ENCODE measurements at places on chromosomes 11 and 22. TPM values are rescaled to one million over a fixed set of nuclear protein-coding genes. Genes with fewer than 3 reads are reported as not detected.

DNA sequence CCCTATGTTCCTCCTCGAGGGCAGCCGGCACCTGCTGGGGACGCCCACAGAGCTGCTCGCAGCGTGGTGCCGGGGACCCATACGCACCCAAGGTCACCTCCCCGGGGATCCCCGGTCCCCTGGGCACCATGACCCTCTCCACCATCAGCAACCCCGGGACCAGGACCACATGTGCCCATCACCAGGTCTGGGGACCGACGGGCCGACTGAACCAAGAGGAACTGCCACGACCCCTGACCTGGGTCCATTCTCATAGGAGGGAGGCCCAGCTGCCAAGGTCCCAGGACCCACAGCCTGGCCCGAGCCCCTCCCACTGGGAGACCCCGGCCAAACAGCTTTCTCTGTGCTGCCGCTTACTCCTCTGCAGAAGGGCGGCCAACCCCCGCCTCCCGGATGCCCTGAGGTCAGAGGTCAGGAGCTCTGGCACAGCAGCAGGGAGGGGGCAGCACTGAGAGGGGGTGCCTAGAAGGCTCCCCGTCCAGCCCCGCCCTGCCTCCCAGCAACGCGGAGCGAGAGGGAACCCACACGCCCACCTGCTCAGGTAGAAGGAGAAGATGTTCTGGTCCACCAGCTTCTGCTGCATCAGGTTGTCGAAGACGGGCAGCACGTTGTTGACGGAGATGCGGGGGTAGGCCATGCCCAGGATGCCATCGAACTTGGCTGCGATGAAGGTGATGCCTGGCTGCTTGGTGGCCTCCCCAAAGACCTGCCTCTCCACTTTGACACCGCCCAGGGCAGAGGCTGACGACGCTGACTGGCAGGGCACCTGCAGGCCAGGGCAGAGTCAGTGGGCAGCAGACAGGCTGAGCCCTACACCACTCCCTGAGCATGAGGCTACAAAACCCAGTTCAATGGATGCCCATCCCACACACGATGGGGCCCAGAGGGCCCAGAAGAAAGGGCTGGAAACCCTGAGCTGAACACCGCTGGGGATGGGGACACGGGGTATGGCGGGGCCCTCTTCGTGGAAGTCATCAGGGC, 6.6 kb downstream of the CTSD start:
- H3K4me1 ChIP-seq: no peaks in the 10 kb centered on the region
- DNase-seq: no peak
- H3K27ac ChIP-seq: no peak overlapping the region
- no peak overlapping the region for H3K4me3 ChIP-seq
- H3K27me3 ChIP-seq: no peaks in the 10 kb centered on the region

DNA sequence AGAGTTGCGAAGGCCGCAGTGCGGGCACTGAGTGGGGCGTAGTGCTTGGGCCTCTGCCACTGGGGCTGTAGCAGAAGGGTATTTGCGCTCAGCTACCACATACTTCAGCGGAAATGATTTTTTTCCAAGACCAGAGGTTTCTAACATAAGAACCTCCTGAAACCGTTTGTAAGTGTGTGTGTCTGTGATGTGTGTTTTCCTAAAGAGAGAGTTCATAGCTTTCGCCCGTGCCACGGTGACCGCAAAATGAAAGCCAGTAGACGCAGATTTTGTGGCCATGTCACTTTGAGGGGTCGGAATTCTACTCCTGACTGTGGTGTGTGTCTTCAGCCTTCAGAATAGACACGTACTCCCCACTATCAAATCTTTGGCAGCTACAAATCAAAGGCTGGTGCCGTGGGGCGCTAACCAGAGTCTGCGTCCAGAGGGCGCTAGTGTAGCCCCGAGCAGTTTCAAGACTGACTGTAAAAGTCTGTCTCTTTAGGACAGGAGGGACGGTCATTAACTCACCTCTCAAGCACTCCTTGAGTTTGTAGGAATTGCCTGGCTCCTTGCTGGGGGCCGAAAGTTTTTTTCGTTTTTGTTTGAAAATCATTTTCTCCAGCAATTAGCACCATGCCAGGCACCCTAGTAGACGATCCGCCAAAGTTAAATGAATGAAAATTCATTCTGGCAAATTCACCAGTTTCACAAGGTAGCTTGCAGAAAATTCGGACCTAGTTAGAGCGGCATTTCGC, 2.5 kb upstream of the CALCA start:
- peaks cover 51% of the 10 kb centered on the region for H3K27me3 ChIP-seq
- peak; percentile 85 for DNase-seq
- H3K27ac ChIP-seq: no peak overlapping the region
- H3K36me3 ChIP-seq: no peaks in the 10 kb centered on the region
- H3K4me1 ChIP-seq: peaks cover 11% of the 10 kb centered on the region

GRCh38 chr22:17999851-18000250, 24.5 kb downstream of the MICAL3 start:
- H3K27me3 ChIP-seq: no peaks in the 10 kb centered on the region
- H3K36me3 ChIP-seq: no peaks in the 10 kb centered on the region
- H3K4me3 ChIP-seq: peak overlapping the region; percentile 57
- DNase-seq: no peak
- H3K27ac ChIP-seq: no peak overlapping the region

- DNase-seq: no peak
- H3K4me3 ChIP-seq: no peak overlapping the region
- H3K4me1 ChIP-seq: no peaks in the 10 kb centered on the region
- H3K27me3 ChIP-seq: no peaks in the 10 kb centered on the region
- no peaks in the 10 kb centered on the region for H3K36me3 ChIP-seq
- H3K27ac ChIP-seq: no peak overlapping the region
Observed at GRCh38 chr11:130772266-130773227, 143.7 kb downstream of the SNX19 start.

Gene OVCH2
- 0.78 TPM for total RNA-seq

DNA sequence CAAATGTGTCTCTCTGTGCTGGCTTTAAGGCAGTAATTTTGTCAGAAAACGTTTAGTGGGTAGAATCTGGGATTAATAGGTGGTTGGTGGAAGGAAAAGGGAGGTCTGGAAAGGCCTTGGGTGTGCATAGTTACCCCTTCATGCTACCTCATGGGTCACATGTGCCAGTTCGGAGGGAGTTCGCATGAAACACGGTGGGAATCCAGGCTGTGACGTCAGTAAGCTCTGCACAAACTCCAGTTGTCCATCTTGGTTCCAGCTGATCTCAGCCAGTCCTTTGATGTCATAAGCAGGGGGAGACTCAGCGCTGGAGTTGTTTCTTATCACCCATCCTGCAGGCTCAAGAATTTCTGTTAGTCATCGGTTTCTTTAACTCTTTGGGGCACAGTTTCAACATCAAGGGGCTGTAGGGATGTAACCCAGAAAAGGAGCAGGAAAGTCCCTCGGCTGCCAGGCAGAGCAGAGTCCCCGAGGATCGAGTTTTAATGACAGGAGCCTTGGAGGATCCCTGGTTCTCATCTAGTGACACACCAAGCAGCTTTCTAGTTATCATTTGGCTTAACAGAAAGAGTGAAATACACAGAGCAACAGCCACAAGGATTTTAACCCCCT, 28.9 kb downstream of the MOV10L1 start:
- DNase-seq: no peak
- no peak overlapping the region for H3K4me3 ChIP-seq
- H3K4me1 ChIP-seq: no peaks in the 10 kb centered on the region

DNA sequence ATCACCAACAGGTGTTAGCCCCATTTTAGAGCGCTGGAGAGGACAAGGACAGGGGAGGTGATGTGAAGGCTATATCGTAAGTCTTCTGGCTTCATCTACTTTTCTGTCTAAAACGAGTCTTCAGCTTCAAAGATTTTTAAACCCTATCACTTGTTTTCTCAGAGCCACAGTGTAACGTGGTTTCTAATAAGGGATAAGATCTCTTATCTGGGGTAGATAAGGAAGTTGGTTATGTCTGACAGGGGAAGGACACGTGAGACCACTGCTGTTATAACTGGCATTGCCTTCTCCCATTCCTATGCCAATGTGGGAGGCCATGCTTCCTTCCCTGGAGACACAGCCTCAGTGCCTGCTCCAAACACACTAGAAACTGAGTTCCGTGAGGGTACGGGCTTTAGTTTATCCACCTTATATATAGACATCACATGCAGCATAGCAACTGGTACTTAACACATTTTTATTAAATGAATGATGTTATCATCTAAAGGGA, 39.3 kb downstream of the LARGE2 start:
- no peaks in the 10 kb centered on the region for H3K4me1 ChIP-seq
- H3K27me3 ChIP-seq: no peaks in the 10 kb centered on the region
- DNase-seq: no peak
- H3K27ac ChIP-seq: no peak overlapping the region
- H3K36me3 ChIP-seq: peaks cover 12% of the 10 kb centered on the region

DNA sequence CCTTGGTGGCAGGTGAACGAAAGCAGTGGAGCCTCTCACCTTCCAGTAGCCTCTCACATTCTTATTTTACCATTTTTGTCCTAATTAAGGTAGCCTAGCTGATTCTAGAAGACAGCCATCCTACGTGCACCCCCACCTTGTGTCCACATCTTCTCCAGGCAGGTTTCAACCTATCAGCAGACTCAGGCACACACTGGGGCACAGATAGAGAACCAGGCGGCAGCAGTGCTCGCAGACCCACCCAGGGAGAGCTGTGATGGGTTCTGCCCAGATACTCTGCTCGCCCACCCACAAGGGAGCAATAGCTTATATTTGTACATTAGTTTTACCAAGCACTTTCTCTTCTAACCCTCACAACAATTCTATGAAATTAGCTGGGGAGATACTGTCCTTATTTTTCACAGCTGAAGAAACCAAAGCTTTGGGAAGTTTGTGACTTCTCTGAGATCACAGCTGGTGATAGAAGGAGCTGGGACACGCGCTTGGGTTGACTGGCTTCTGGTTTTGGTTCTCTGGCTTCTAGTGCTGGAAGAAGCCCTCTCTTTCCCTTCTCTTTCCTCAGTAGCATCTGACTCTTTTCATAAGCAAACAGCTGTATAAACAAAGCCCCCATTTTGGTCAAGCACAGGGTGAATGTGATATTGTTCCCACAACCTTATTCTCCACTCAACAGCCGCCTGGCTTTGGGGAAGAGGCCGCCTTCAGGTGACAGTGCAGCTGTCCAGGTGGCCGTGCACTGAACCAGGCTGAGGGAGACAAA, 36.9 kb downstream of the PPP2R1B start:
- H3K4me1 ChIP-seq: peaks cover 12% of the 10 kb centered on the region
- no peaks in the 10 kb centered on the region for H3K27me3 ChIP-seq
- no peaks in the 10 kb centered on the region for H3K36me3 ChIP-seq
- no peak for DNase-seq
- H3K27ac ChIP-seq: no peak overlapping the region
- H3K4me3 ChIP-seq: no peak overlapping the region

- H3K27ac ChIP-seq: no peak overlapping the region
- no peaks in the 10 kb centered on the region for H3K27me3 ChIP-seq
- H3K36me3 ChIP-seq: no peaks in the 10 kb centered on the region
- H3K4me3 ChIP-seq: no peak overlapping the region
- no peak for DNase-seq
Observed at GRCh38 chr11:113296447-113297205, 17.8 kb upstream of the TTC12 start.

- no peaks in the 10 kb centered on the region for H3K4me1 ChIP-seq
- no peak overlapping the region for H3K27ac ChIP-seq
- H3K4me3 ChIP-seq: no peak overlapping the region
- no peaks in the 10 kb centered on the region for H3K36me3 ChIP-seq
- no peak for DNase-seq
- no peaks in the 10 kb centered on the region for H3K27me3 ChIP-seq
Observed at GRCh38 chr11:125916683-125917347, 12.5 kb downstream of the DDX25 start.

DNA sequence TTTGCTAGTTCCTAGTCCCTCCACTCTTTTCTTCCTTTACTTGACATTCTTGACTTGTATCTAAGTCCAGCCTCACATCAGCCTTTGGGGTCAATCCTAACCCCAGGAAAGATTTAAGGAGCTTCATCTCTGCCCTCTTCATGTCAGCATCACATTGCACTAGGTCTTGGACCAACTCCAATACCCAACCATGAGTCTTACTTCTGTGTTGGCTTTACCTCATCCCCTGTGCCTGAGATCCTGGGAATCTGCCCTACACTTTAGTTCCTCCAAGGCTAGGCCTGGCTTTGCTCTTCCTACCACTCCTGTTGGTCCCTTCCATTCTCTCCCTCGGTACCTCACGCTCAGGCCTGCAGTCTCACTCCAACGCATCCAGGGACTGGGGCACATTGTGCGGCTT, 117.0 kb downstream of the SLC1A2 start:
- H3K4me3 ChIP-seq: no peak overlapping the region
- H3K4me1 ChIP-seq: no peaks in the 10 kb centered on the region
- no peak overlapping the region for H3K27ac ChIP-seq
- no peaks in the 10 kb centered on the region for H3K36me3 ChIP-seq

GRCh38 chr22:46547883-46548244, 10.4 kb upstream of the CELSR1 start:
- no peak overlapping the region for H3K27ac ChIP-seq
- H3K4me3 ChIP-seq: no peak overlapping the region
- DNase-seq: no peak
- no peaks in the 10 kb centered on the region for H3K4me1 ChIP-seq

GRCh38 chr11:34185926-34186841, 80.8 kb downstream of the NAT10 start:
- H3K4me1 ChIP-seq: peaks cover 22% of the 10 kb centered on the region
- no peaks in the 10 kb centered on the region for H3K27me3 ChIP-seq
- H3K27ac ChIP-seq: peak overlapping the region; percentile 20
- no peak for DNase-seq
- no peaks in the 10 kb centered on the region for H3K36me3 ChIP-seq

DNA sequence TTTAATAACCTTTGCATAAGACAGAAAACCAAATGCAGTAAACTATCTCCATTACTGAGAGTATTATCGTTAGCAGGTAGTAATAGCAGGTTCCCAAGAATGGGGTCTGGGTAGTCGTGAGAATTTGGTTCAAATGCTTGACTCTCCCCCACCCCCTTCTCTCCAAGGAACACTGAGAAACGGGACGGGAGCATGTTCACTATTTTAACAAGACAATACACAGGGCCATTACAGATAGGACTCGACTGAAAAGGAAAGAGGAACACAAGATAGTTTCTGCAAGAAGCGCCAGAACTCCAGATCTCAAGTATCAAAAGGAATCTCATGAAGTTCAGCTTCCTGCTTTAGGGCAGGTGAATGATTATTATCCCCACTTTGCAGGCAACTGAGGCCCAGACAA, 27.0 kb downstream of the KMT5B start:
- DNase-seq: no peak
- H3K27me3 ChIP-seq: no peaks in the 10 kb centered on the region
- 0 out of 2 replicates have a peak, but pooled peaks cover 2% of the 10 kb centered on the region for H3K36me3 ChIP-seq
- H3K4me3 ChIP-seq: no peak overlapping the region

GRCh38 chr11:778976-779954, 2.0 kb upstream of the GATD1 start:
- no peak overlapping the region for H3K27ac ChIP-seq
- peaks cover 3% of the 10 kb centered on the region for H3K4me1 ChIP-seq
- peak; percentile 43 for DNase-seq
- H3K4me3 ChIP-seq: no peak overlapping the region

All from H1 (cell line).